ENCODE measurements at places on chromosomes 2 and 18.
A peak's percentile ranks its signal among the peaks of the same experiment; 100 is the strongest.

DNA sequence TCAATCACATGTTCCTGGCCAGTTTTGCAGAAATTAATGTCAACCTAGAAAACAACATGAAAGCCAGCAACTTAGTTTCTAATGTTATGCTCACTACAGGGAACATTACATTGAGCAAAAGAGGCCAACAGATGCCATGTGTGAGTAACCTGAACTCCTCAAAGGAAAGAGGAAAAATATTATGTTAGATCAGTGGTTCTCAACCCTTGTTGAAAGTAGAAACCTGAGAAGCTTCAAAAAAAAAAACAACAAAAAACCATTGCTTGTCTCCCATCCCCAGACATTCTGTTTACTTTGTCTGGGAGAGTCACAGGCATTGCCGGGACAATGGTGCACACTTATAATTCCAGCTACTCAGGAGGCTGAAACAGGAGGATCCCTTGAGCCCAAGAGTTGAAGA, 57.7 kb downstream of the METTL4 start:
- DNase-seq = no peak

GRCh38 chr2:172791953-172792352, 56.3 kb downstream of the RAPGEF4 start:
- no peak for DNase-seq

- no peak for DNase-seq
Observed at GRCh38 chr18:33560686-33561370, 17.2 kb upstream of the ASXL3 start.

- peak; percentile 56 for DNase-seq
Observed at GRCh38 chr18:63162271-63163014, 157.1 kb downstream of the BCL2 start.

DNA sequence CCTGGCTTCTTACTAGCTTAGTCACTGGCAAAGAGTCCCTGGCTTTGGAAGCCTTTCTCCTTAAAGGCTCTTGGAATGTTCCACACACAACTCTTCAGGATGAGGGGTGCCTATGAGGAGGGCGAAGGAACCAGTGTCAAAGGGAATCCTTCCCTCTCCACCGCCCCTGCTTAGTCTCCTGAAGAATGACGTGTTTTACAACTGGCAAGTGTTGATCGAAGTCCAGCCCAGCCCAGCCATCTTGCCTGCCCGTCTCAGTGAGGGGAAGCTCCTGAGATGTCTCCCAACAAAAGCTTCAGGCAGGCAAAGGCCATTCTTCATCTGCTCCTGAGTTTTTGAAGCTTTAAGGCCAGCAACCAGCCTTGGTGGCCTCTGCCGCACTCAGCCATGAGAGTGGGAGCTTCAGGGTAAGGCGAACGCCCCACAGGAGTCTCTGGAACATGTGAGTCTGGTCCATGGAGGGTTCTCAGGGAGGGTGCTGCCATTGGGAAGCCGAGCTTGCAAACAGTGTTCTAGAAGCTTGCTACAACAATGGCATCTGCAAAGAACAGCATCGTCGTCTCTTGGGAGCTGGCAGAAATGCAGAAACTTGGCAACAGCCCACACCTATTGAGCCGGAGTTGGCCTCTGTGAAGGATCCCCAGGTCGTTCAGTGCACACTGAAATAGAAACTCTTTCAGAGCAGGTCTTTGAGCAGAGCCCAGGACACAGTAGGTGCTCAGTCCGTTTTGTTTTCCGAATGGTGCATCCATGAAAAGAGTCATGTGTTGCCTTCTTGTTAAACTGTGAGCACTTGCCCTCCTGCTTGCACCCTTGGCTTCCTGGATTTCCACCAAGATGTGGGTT, 220.7 kb downstream of the SEPTIN10 start:
- DNase-seq = no peak

DNA sequence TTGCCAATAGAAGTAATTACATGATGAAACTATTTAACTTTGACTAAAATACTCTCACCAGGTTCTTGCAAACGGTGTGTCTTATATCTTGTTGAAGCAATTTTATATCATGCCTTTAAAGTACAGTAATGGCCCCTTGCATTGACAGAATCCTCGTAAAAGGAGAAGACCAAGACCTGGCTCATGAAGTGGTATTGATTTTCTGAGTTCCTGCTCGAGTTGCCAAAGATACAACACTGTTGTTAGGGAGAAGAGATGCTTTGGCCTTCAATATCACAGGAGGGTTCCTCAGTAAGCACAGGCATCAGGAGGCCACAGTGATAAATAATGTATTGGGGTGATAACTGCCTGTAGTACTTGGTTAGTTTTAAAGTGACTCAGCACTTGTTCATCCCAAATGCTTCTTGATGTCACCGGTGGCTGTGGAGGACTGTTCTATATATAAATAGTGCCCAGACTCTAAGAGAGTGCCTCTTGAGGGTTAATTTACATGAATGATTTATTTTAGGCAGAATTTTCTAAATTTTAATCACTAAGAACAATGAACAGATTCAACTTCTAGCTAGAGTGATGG, 571.7 kb upstream of the FANCL start:
- no peak for DNase-seq

DNA sequence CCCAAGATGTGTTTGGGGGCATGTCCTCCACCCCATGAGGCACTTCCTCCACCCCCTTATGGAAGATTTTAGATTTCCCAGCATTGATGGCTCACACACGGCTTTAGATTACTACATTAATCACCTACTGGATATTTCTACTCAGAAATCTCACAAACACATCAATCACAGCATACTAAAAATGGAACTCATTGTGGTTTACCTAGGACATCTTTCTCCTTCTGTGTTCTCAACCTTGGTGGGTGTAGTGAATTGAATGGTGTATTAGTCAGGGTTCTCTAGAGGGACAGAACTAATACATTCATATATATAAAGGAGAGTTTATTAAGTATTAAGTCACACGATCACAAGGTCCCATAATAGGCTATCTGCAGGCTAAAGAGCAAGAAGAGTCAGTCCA, 82.1 kb upstream of the CYRIA start:
- DNase-seq = no peak

GRCh38 chr18:34694591-34695165, 15.4 kb upstream of the DTNA start:
- no peak for DNase-seq

DNA sequence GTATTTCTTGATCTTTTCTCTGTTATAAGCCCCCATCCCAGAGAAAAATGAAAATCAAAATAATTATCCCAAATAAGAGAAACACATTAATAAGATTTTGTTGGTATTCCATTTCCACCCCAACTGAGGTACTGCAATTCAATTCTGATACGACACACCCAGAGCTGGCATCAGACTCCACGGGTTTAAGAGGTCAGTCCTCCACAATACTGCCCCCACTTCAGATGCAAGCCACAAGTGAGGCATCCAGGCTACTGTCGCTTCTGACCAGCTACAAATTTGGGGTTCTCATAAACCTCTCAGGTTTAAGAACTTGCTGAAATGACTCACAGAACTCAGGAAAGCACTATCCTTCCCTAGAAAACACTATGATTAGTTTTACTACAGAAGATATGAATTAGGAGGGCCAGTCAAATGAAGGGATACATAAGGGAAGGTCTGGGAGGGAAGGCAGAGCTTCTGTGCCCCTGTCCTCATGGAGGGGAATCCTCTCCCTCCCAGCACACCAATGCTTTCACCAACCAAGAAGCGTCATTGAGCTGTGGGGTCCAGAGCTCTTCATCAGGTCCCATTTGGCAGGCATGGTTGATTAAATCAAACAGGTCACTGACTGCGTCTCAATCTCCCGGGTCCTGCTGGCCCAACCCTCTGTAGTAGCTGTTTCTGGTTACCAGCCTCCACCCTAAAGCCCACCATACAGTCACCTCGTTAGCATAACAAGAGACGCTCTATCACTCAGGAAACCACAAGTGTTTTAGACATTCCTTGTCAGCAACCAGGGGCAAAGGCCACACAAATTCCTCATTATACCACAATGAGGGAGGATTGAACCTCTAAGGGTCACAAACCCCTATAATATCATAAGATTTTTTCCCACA, 46.2 kb downstream of the IWS1 start:
- peak; percentile 46 for DNase-seq

- peak; percentile 78 for DNase-seq
Observed at GRCh38 chr2:234881413-234882241, 70.2 kb upstream of the SH3BP4 start.

GRCh38 chr2:235754357-235755207, 260.7 kb downstream of the AGAP1 start:
- DNase-seq = no peak

GRCh38 chr2:32947484-32948143, 861 bp downstream of the LTBP1 start:
- peak; percentile 65 for DNase-seq

- DNase-seq = peak; percentile 62
Observed at GRCh38 chr2:145815933-145816332, 1296.0 kb upstream of the ZEB2 start.

DNA sequence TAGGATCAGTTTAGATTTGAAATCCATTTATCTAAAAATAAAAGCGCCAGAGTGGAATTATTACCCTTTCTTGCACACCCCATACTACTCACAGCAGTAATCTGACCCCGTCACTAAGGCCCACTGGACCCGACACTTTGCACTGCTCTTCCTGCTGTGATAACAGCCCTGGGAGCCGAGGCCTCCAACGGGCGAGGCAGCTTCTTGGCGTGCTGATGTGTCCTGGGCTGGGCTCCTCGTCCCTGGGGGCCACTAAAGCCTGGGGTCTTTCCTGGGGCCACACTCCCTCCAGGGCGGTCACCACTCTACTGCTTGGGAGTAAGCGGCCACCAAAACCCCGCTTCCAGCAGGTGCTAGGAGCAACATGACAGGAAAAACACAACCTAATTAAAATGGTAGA, 61.7 kb downstream of the ZAP70 start:
- no peak for DNase-seq

DNA sequence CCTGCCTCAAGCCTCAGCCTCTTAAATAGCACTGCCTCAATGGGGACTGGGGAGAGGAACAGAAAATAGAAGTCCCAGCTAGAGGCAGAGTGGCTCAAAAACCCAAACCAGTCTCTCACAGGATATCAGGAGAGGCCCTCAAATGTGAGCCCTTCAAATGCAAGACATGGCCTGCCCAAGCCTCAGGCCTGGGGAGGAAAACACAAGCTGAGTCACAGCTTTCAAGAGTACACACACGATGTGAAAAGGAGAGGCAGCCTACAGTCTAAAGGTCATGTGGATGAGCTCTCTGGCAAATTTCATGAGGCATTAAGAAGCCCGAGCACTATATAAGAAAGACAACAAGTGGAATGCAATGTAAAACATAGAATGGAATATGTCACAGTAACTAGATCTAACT, 316.6 kb upstream of the MEX3C start:
- DNase-seq = no peak

GRCh38 chr2:190858817-190859216, 21.8 kb upstream of the GLS start:
- peak; percentile 91 for DNase-seq

DNA sequence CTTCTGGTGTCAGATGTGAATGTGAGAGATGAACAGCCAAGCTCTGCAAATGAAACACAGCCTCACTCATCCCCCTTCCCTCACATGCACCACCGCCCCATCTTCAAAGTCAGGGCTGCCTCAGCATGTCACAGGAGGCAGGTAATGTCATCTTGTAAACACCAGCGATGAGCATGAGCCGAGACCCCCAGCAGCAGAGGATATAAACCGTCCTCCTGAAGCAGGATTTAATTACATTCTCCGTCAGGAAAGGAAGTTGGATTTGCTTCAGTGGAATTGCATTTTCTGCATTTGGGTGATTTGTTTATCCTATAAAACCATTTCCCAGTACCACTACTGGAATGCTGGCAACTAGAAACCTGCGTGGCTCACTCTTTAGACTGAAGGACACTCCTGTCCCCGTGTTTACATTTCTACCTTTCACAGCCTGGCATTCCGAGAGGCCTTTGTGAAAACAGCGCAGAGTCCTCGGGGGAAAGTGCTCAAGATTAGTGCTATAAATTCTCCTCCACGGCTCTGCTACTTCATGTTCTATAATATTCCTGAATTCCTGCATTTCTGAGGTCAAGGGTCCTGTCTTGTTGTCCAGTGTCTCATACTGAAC, 619.2 kb downstream of the IRS1 start:
- DNase-seq = no peak

- DNase-seq = peak; percentile 96
Observed at GRCh38 chr18:6741232-6741663, 11.7 kb downstream of the ARHGAP28 start.

DNA sequence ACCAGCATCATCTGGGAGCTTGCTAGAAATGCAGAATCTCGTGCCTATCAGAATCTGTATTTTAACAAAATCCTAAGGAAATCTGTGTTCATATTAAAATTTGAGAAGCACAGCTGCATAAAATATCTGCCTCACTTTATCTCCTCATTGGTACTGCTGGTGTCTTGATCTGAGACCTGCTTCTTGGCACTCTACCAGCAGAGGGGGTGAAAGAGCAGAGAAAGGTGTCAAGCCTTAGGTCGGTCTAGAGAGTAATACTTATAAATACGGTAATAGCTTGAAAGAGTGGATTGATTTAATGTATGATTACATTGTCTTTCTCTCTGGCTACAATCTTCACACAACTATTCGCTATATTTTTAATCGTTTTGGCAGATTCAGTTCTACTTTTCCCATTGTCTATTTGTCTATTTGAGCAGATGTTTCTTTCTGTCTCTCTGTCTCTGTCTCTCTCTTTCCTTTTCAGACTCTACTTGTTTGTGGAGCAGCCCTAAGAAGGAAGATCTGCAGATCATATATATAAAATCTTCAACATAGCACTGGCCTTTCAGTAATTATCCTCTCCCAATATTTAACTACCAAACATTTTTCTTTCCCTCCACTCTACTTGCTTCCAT, 1.7 kb upstream of the GCG start:
- DNase-seq = peak; percentile 65

GRCh38 chr2:209146682-209147320, 277.0 kb upstream of the MAP2 start:
- no peak for DNase-seq

DNA sequence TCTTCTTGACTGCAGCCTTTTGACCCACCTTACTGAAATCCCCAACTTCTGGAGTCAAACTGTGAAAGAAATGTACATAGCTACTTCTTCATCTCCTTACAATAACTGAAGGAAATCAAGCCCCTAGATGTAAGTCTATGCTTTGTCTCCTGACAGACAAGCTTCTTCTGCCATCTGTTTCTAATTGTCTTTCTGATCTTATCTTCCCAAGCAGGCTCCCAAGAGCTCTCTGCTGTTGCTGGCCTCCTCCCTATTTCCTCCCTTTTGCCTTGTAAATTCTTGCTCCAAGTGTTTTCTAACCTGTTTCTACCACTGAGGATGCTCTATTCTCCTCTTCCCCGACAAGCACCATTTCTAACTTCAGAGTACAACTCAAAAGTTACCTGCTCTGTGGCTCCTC, 77.4 kb upstream of the OSR1 start:
- DNase-seq = peak; percentile 77

- no peak for DNase-seq
Observed at GRCh38 chr2:7052404-7052803, 135.2 kb downstream of the RNF144A start.

DNA sequence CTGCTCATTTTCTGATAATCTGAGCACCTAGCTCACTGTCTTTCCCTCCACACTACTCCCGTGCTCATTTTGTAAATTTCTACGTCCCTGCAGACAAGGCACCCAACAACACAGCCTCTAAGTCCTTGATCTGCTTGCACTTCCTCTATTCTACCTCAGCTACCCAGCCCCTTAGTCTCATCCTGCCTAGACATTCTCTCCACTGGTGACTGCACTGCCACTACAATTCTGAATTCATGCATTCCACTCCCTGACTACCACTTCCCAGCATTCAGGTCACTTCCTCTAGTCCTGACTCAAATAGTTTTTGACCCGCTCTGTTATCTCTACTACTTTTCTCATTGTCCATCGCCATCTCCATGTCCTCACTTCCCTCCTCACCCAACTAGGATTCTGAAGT, 155.7 kb downstream of the DYM start:
- DNase-seq = peak; percentile 44

GRCh38 chr2:69311024-69311416, 76.0 kb downstream of the GFPT1 start:
- no peak for DNase-seq
